ENCODE measurements at places on chromosomes 2 and 18. TPM values are rescaled to one million over a fixed set of nuclear protein-coding genes. Genes with fewer than 3 reads are reported as not detected.

GRCh38 chr18:23356915-23357601, 96.0 kb upstream of the RIOK3 start:
- DNase-seq: no peak

DNA sequence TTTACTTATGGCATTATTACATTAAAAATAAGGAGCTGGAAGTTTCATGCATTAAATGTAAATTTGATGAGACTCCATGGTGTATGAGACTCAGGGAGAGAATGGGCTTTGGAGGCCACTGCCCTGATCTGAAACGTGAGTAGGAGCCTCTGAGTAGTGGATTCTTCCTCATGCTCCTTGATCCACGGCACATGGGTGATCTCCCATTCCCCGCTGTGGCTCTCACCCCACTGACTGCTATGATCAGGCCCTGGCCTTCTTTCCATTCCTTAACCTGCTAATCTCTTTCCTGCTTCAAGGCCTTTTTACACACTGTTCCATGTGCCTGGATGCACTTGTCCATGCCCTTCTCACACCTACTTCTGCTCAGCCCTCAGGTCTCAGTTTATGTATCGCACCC, 68.4 kb downstream of the SMAD7 start:
- no peak for DNase-seq

TMEM17 gene
- total RNA-seq: 2.5 TPM

DAPL1 gene
- not detected for total RNA-seq

DNA sequence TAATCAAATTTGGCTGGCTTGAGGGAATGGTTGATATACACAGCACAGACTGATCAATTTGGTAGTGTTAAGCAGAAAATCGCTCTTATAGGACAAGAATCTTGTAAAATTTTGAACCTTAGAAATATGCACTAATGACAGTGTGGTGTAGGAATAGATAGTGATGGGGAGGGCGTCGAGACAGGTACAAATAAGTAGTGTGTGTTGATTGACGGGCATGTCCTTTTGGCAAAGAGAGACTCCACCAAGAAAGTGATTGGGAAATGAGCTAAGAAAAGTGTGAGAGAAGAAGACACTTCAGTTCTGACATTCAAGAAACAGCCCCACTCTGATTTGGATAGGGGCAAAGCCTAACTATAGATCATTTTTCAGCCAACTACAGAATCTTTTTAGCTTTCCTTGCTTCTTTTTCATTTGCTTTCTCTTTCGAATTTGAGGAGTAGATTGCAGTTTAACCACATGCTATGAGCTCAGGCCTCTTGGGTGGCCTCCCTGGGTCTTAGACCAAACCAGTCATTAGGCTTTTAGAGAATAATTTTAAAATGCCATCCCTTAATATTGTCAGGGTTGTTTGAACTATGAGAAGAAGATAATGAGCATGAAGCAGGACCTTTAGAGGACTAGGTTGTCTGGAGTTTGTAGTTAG, 127.1 kb downstream of the CERS6 start:
- no peak for DNase-seq

SERPINB3 gene
- not detected for total RNA-seq

NMUR1 gene
- not detected for total RNA-seq

DNER gene
- total RNA-seq: 13.4 TPM

GRCh38 chr2:177598326-177599138, 206.0 kb downstream of the AGPS start:
- no peak for DNase-seq

DNA sequence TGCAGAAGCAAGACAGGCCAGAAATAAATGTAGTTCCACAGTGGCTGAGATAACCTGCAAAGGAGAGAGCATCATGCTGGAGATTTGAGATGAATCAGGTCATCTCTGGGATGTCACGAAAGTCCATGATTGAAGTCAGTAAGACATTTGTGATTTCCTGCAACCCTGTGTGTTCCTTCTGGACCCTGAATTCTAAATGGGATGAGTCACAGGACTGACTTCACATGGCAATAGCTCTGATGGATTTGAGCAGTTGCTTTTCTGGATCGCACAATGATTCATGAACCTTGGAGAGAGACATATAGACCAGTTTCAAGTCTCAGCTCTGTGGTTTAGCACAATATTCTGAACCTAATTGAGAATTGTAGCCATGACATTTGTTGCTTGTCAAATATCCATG, 102.9 kb downstream of the TSN start:
- no peak for DNase-seq

DNA sequence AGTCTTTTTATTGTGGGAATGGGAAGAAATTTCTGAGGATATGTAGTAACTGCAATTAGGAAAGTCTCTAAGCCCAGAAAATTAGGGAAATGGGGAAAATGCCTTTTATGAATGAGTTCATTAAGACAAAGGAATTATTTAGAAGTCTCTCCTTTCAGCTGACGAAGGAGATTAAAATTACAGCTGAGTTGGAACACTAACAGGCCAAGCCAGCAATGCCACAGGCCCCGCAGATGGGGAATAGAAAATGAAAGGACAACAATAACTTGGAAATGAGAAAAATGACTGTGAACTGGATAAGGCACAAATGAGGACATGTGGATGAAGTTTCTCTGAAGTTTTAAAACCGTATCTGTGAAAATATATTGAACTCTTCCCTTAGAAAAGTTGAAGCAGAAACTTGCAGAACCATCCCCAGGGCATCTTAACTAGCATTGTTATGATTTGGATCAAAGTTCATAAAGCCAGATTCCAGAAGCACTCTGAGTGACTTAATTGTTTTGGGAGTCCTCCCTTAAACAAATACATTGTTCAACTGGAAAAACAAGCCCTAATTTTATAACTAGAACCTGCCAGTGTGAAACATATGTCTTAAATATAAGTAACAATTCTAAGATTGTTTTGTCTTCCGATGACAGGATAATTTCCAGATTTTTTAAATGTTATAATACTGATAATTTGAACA, 51.3 kb downstream of the C2orf76 start:
- no peak for DNase-seq
